ENCODE measurements at places on chromosomes 6 and 20.

- no peak for DNase-seq
These were observed at the start of gene RCAN2 for GRCh38 chr6:46491201-46491627. Gene RCAN2 (minus strand): TSS chr6:46491449.

- DNase-seq, result no peak
These were observed 2.4 kb downstream of the FAM135A start for GRCh38 chr6:70415660-70416059.

DNA sequence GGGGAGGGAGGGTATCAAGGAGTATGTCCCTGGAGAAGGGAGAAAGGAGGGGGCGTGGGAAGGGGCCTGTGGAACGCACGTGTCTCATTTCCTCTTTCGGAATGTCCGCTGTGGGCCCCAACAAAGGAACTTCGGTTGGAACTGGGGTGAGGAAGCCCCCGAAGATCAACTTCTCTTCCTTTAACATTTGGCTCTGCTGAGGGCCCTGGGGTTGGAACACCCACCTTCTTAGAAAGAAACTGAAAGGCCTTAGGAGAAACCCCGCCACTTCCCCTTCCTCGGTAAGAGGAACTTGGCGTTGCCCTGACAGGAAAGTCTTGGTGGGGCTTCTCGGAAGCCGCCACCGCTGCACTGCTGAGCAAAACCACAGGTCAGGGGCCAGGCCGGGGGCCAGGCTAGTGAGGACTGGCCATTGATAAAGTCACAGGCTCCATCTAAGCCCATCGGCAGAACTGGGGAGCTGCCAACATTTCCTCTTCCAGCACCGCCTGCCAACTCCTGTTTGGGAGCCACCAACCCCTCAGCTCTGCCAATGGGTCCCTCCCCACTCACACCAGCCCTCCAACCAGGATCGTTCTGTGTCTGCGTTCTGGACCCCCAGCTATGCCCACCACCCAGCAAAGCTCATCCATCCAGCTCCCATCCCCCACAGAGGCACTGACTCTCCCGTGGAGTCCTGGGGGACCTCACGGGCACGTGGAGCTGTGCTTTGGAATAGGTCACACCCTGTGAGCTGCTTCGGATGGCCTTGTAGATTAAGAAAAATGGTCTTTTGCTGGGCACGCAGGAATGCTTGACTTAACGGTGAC lies 44.8 kb downstream of the FGD2 start:
- DNase-seq, result no peak

- no peak for DNase-seq
These were observed 654.5 kb upstream of the PTCHD4 start for GRCh38 chr6:48765352-48765961.

- no peak for DNase-seq
These were observed 3.1 kb downstream of the SRMS start for GRCh38 chr20:63544241-63544957.

DNA sequence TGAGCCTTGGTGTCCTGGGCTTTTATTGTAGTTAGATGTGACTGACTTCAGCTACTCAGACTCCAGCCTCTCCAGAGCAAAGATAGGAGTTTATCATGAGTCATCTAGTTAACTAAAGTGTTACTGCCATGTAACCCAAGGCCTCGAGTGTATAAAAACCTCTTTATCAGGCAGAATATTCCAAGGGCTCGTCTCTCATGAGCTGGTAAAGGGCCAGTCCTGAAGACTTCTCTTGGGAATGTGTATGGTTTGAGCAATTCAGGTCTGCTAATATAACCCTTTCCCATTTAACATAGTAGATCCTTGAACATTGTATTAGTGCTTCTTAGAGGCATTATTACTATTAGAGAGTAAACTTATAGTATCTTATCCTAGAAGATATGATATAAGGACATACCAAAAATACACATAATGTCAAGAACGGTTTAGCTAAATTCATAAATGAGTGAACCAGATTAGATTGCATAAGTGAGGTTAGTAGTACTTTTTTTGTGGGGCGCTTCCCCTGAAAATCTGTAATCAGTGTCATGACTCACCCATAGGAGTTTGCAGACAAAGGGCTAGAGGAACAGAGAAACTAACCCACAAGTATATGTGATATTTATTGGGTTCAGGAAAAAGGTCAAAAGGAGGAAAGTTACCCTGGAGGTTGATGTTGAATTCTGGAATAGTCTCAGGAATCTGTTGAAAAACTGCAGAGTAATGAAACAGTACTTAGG lies 16.0 kb downstream of the DSE start:
- no peak for DNase-seq

DNA sequence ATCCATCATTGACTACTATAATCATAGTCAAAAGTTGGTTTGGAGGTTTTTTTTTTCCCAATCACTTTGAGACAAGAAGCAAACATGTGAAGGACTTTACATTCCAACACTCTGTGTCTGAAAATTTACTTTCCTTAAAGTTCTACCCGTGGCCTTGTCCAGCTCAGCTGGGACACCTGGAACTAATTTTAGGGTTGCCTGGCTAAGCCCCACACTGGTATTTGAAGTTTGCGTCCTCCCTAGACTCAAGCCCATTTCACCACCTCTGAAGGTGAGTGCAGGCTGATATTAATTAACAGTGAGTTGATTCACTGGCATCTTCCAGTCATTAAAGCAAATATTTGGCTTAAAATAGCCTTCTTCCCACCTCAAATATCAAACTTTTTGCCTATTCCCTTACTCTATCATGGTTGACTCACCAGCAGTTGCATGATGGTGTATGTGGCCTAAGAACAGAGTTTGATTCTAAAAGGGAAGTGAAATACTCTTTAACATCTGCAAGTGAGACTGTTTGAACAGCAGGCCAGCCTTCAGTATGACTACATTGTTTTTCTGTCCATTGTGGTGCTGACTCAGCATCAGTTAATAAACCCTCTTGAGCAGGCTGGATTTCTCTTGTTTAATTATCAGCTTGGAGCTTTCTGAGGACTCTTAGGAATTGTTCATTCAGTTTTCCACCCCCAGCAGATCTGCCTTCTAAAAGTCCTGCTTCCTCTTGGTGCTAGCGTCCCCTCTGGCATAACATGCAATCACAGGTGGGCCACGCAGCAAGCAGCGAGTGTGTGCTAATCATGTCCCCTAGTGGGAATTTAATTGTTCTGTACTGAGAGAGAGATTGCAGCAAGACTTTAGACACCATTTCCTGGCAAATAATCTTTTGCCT lies 1.8 kb upstream of the PRDM1 start:
- DNase-seq, result no peak

DNA sequence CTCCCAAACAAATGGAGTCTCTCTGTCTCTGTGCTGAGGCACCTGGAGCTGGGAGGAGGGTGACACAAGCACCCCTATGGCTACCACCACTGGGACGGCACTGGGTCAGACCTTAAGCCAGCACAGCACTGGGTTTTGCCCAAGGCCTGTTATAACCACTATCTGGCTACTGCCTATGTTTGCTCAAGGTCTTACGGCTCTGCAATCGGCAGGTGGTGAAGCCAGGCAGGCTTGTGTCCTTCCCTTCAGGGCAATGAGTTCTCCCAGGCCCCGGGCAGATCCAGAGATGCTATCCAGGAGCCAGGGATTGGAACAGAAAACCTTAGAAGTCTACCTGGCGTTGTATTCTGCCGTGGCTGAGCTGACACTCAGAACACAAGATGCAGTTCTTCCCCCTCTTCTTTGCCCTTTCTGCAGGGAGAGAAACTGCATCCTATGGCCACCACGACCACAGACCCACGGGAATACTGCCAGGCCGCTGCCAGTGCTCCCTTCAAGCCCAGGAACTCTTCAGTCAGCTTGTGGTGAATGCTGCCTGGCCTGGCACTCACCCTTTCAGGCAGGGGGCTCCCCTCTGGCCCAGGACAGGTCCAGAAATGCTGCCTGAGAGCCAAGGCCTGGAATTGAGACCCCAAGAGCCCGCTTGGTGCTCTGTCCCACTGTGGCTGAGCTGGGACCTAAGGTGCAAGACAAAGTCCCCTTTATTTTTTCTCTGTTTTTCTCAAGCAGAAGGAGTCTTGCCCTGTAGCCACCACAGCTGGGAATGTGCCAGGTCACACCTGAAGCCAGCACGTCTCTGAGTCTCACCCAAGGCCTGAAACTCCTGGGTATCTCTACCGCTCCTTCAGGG lies 67.0 kb upstream of the FRMD1 start:
- DNase-seq, result no peak

DNA sequence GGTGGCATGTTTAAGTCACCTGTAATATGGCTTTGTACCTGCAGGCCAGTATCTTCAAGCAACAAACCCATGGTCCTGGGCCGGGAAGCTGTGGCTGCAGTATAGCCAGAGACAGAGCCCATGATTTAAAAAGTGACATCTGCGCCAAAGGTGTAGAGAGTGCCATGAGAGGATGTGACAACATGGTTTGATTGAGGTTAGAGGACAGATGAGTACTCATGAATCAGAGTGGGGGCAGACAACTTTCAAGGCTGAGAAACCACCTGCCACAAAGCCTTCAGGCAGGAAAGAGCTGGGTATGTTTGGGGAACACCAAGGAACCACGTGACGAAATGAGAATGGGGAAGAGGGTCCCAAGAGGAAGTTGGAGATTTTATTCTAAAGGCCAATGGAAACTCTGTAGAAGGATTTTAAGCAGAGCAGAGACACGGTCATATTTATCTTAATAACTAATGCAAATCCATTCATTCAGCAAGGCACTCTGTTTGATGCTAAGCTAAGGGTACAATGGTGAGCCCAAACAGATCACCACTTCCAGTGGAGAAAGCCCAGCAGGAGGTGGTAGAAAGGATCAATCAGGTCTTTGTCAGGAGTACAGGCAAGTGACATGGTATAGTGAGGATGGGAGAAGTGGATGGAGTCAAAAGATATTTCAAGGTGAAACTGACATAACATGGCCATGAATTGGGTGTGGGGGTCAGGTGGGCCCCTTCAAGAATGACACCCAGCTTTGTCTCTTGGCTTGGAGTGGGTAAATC lies 3.4 kb upstream of the MICAL1 start:
- DNase-seq, result no peak

GRCh38 chr6:167946007-167946406 lies 51.5 kb upstream of the KIF25 start:
- no peak for DNase-seq

DNA sequence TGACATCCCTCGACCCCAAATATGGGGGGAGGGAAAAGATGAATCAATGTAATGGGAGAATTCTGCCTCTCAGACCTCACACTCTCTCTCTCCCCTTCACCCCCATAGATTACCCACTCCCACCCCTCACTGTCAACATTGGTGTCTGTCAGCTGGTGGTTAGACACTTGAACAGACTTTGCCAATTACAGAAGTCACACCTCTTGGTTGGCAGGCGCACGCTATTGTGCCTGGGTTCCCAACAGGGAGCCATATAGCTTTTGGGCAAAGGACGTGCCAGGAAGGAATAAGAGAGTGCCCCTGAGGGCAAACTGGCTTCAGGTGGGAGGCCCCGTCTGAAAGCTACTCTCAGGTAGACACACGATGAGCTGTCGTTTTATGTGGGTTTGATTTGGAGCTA lies 54.1 kb upstream of the FYN start:
- DNase-seq, result no peak

- DNase-seq, result no peak
These were observed 31.2 kb downstream of the SNAP25 start for GRCh38 chr20:10249822-10250221.

DNA sequence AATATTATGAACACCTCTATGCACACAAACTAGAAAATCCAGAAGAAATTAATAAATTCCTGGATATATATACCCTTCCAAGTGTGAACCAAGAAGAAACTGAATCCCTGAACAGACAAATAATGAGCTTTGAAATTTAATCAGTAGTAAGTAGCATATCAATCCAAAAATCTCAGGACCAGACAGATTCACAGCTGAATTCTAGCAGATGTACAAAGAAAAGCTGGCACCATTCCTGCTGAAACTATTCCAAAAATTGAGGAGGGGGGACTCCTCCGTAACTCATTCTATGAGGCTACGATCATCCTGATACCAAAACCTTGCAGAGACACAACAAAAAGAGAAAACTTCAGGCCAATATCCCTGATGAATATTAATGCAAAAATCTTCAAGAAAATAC lies 67.0 kb upstream of the PDE7B start:
- no peak for DNase-seq

DNA sequence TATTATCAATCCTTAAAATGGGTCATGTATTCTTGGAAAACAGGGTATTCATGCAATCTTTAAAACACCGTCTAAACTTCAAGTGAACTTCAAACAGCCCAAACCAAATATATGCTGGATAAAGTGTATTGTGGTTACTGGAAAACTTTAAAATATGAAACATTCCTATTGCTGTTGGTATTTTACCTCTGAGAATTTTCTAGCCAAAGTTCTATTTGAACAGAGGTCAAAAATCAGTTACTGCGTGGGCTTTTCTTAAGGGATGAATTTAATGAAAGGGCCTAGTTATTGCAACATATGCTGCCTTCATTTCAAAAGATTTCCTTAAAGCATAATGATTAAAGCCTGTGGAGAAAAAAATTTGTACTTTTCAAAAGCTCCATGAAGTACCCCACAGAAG lies 436.0 kb downstream of the PLCB1 start:
- DNase-seq, result no peak

DNA sequence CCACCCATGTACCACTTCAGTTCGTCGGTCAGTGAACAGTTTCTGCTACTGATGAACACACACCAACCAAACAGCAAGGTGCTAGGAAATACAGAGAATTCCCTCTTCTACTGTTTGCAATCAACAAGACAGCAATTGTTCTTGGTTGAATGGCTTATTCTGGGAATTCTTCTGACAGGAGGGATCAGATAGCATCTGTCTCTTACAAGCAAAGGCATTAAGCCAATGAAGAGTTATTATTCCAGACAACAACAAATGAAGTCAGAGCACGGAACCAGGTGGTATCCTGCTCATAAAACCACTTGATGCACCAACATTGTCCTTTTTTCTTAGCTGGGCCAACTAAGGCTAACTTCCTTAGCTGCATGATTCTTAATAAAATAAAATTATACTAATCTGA lies 37.8 kb downstream of the PTPRK start:
- no peak for DNase-seq

- DNase-seq, result no peak
These were observed 107.5 kb downstream of the TAF4 start for GRCh38 chr20:61957961-61958715.

DNA sequence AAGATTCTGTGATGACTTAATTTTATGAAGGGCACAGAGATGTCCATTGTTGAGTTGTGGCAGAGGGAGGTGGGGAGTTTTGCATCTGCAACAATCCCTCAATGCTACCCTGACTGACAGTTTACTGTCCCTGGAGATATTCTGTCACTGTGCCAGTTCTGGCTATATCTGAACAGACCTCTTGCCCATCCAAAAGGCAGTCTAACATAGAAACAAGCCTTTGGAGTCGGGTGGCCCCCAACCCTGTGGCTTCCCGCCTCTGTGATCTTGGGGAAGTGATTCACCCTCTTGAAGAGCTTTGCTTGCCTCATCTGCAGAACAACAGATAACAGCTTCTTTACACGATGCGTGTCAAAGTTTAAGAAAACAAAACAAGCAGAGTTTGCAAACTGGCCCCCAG lies 3.8 kb upstream of the E2F1 start:
- DNase-seq, result no peak

GRCh38 chr6:8268156-8268555 lies 165.8 kb upstream of the EEF1E1 start:
- DNase-seq, result no peak

DNA sequence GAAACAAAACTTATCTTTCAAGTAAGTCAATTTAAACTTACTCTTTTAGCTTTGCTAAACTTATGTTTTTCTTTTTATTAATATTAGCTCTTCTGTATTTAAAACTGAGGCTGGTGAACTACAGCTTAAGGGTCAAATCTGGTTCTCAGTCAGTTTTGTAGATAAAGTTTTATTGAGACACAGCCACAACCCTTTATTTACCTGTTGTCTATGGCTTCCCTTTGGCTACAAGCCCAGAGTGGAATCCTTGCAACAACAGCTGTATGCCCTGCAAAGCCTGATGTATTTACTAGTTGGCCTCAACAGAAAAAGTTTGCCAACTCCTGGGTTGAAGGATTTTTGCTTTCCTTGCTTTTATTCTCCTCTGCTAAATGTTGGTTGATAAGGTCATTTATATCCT lies 491.4 kb upstream of the RNF217 start:
- DNase-seq, result no peak
